ENCODE measurements at places on chromosomes 5 and 9.
A peak's percentile ranks its signal among the peaks of the same experiment; 100 is the strongest.

DNA sequence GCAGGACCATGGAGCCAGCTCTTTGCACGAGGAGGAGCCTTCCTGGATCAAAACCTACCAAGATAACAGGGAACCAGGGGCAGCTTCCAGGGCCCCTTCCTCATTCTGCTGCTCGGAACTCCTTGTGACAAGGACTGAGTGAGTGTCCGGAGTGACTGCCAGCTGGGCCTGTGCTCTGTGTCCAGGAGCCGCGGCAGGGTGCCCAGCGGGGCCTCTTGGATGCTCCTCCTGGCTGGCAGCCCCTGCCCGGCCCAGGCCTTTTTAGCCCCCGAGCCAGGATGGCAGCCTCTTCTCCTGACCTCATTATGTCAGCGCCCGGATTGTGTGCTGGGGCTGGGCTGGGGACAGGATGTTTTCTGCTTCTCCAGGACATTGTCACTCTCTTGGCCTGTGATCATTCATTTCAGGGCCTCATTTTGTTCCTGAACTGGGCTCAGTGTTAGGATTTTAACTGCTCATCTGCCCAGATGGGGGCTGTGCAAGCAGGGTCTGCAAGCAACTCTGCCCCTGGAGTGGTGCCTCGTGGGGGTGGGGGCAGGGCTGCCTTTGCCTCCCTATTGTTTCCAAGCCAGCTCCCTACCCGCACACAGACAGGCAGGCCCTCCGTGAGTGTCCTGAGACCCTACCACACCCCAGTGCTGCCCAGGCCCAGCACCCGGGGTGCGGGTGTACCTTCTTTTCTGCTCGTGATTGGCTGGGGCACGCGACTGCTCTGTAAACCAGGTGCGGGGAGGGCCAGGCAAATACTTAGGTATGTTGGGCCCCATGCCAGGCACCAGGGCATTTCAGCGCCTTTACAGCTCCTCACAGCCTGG lies 161.6 kb downstream of the COL23A1 start:
- H3K4me3 ChIP-seq = no peak overlapping the region
- no peaks in the 10 kb centered on the region for H3K4me1 ChIP-seq
- no peak for DNase-seq
- no peaks in the 10 kb centered on the region for H3K36me3 ChIP-seq

- H3K27ac ChIP-seq = no peak overlapping the region
- DNase-seq = no peak
- H3K4me1 ChIP-seq = no peaks in the 10 kb centered on the region
- H3K36me3 ChIP-seq = no peaks in the 10 kb centered on the region
Measured at GRCh38 chr5:158033724-158034123, 174.8 kb upstream of the CLINT1 start.

DNA sequence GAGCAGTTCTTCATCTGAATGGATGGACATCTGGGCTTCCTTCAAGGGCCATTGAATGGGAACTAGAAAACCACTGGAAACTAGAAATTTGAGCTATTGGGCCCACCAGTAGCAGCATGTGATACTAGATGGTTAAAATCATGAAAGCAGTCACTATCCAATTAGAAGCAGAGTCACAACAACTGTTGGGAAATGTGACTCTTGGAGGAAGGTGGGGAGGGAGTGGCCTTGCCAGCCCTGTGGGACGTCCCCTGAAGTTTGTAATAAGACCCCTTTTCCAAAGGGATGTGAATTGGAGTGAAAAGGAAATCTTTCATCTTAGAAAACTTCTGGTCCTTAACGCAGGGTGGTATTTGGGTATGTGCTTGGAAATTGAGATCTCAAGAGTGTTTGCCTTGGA lies 5.6 kb downstream of the RAB24 start:
- H3K27ac ChIP-seq = no peak overlapping the region
- H3K27me3 ChIP-seq = no peaks in the 10 kb centered on the region
- peaks cover 25% of the 10 kb centered on the region for H3K36me3 ChIP-seq
- DNase-seq = no peak

- no peak overlapping the region for H3K27ac ChIP-seq
- H3K4me1 ChIP-seq = no peaks in the 10 kb centered on the region
- H3K36me3 ChIP-seq = no peaks in the 10 kb centered on the region
- DNase-seq = no peak
- no peaks in the 10 kb centered on the region for H3K27me3 ChIP-seq
Measured at GRCh38 chr5:88761939-88762338, 121.0 kb downstream of the MEF2C start.

GRCh38 chr9:124795881-124796431 lies 19.0 kb downstream of the OLFML2A start:
- H3K4me1 ChIP-seq = peaks cover 5% of the 10 kb centered on the region
- H3K27me3 ChIP-seq = no peaks in the 10 kb centered on the region
- no peaks in the 10 kb centered on the region for H3K36me3 ChIP-seq
- H3K4me3 ChIP-seq = no peak overlapping the region
- no peak overlapping the region for H3K27ac ChIP-seq
- no peak for DNase-seq

DNA sequence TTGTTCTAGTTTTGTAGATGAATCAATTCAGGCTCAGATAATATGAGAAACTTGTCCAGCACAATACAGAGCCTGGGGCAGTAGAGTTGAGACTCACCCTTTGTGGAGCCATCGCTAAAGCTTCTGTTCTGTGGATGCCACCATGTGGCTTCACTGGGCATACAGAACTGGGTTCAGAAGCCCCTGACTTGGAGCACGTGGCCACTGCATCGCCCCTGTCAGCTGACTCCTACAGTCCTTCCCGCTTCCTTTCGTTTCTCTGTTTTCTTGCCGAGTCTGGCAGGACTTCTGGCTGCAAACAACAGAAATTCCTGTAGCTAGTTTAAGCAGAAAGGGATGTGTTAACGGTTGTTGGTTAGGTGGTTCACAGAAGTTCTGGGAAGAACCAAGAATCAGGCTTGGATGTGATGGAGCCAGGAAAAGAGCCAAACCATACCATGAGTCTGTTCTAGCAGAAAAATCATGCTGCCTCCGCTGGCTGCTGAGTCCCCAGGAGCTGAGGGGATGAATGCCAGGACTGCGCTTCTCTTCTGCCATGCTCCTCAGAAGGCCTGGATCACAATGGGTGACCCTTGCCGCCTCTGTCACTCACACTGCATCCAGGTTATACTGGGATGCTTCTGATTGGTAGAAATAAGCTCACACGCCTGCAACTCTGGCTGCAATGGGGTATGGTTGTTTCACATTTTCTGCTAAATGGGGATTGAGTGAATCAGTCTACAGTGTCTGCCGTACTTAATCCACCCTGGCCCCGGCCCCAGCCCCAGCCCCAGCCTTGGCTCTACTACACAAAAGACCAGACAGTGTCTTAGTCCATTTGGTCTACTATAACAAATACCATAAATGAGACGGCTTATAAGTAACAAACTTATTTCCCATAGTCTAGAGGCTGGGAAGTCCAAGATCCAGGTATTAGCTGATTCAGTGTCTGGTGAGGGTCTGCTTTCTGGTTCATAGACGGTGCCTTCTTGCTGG lies 262.5 kb downstream of the GOLPH3 start:
- H3K36me3 ChIP-seq = no peaks in the 10 kb centered on the region
- no peak overlapping the region for H3K4me3 ChIP-seq
- no peaks in the 10 kb centered on the region for H3K27me3 ChIP-seq
- DNase-seq = no peak

GRCh38 chr5:17021602-17021932 lies 85.5 kb upstream of the MYO10 start:
- peak overlapping the region; percentile 51 for H3K27ac ChIP-seq
- H3K4me1 ChIP-seq = peaks cover 12% of the 10 kb centered on the region
- no peak overlapping the region for H3K4me3 ChIP-seq
- no peaks in the 10 kb centered on the region for H3K36me3 ChIP-seq
- H3K27me3 ChIP-seq = no peaks in the 10 kb centered on the region
- no peak for DNase-seq

- H3K27me3 ChIP-seq = peaks cover 39% of the 10 kb centered on the region
- no peak for DNase-seq
- no peak overlapping the region for H3K27ac ChIP-seq
- H3K4me3 ChIP-seq = no peak overlapping the region
- no peaks in the 10 kb centered on the region for H3K4me1 ChIP-seq
- no peaks in the 10 kb centered on the region for H3K36me3 ChIP-seq
Measured at GRCh38 chr9:138033950-138034349, 156.4 kb downstream of the CACNA1B start.

- H3K27ac ChIP-seq = no peak overlapping the region
- peaks cover 10% of the 10 kb centered on the region for H3K4me1 ChIP-seq
- no peaks in the 10 kb centered on the region for H3K36me3 ChIP-seq
- no peak overlapping the region for H3K4me3 ChIP-seq
- no peaks in the 10 kb centered on the region for H3K27me3 ChIP-seq
- peak; percentile 41 for DNase-seq
Measured at GRCh38 chr5:92560698-92561401, 1020.2 kb downstream of the NR2F1-AS1 start.

DNA sequence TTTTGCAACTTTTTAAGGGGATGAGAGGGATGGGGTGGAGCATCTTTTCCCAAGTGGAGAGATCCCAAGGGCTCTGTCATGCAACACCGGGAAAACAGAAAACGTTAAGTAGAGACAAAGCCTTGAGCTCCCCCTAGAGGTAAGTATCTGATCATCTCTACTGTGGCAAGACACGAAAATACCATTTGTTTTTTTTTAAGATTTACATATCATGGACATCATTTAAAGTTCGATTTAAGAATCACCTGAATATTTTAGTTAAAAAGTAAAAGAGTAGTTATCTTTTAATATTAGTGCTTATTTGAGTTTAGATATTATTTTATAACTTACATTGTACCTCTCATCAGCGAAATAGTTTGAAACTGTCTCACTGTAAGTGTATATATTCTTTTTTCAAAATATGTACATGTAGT lies 200.4 kb downstream of the LRRC70 start:
- H3K36me3 ChIP-seq = no peaks in the 10 kb centered on the region
- H3K4me1 ChIP-seq = no peaks in the 10 kb centered on the region
- no peaks in the 10 kb centered on the region for H3K27me3 ChIP-seq
- no peak overlapping the region for H3K27ac ChIP-seq
- no peak overlapping the region for H3K4me3 ChIP-seq

GRCh38 chr5:92711956-92712355 lies 869.1 kb downstream of the NR2F1-AS1 start:
- H3K4me1 ChIP-seq = no peaks in the 10 kb centered on the region
- no peak overlapping the region for H3K27ac ChIP-seq
- H3K4me3 ChIP-seq = no peak overlapping the region
- no peaks in the 10 kb centered on the region for H3K36me3 ChIP-seq

DNA sequence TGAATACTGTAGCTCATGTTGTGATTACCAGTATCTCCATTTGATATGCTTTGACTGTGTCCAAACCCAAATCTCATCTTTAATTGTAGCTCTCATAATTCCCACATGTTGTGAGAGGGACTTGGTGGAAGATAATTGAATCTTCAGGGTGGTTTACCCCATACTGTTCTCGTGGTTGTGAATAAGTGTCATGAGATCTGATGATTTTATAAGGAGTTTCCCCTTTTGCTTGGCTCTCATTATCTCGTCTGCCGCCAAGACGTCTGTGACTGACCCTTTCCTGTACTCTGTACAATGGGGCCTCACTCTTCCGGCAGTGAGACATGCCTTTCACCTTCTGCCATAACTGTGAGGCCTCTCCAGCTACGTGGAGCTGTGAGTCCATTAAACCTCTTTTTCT lies 59.3 kb downstream of the TRIO start:
- peaks cover 41% of the 10 kb centered on the region for H3K4me1 ChIP-seq
- no peaks in the 10 kb centered on the region for H3K36me3 ChIP-seq
- no peak overlapping the region for H3K4me3 ChIP-seq

DNA sequence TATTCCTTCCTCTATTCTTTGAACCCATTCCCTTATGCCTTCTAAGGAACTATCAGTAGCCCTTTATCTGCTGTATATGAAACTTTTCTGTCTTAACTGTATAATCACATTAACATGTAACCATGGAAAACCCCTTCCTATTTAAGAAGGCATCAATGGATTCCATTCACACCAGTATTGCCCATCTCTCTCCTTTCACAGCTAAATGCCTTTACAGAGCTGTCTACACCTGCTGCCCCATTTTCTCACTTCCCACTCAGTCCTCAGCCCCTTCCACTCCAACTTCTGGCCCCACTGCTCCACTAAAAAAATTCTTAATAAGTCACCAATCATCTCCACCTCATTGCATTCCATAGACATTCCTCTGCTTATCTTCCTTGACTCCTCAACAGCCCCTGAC lies 50.8 kb downstream of the SEC61B start:
- no peak for DNase-seq
- H3K4me1 ChIP-seq = no peaks in the 10 kb centered on the region
- no peaks in the 10 kb centered on the region for H3K36me3 ChIP-seq

DNA sequence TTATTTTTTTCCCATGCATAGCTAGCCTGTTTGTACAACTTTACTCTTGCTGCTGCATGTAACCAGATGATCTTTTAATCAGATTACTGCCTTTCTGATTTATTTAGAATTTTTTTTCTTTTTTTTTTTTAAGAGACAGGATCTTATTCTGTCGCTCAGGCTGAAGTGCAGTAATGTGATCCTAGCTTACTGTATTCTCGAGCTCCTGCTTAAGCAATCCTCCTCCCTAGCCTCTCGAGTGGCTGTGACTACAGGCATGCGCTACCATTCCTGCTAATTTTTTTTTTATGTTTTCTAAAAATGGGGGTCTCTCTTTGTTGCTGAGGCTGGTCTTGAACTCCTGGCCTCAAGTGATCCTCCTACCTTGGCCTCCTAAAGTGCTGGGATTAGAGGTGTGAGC lies 9.6 kb downstream of the DCP2 start:
- DNase-seq = no peak
- no peaks in the 10 kb centered on the region for H3K27me3 ChIP-seq
- no peaks in the 10 kb centered on the region for H3K4me1 ChIP-seq
- peaks cover 9% of the 10 kb centered on the region for H3K36me3 ChIP-seq
- no peak overlapping the region for H3K27ac ChIP-seq
- H3K4me3 ChIP-seq = no peak overlapping the region

- DNase-seq = peak; percentile 17
- H3K4me3 ChIP-seq = no peak overlapping the region
- H3K27ac ChIP-seq = no peak overlapping the region
- no peaks in the 10 kb centered on the region for H3K36me3 ChIP-seq
Measured at GRCh38 chr5:66415208-66415607, 181.0 kb upstream of the MAST4 start.

- peaks cover 67% of the 10 kb centered on the region for H3K4me1 ChIP-seq
- no peak overlapping the region for H3K4me3 ChIP-seq
- H3K27ac ChIP-seq = no peak overlapping the region
- DNase-seq = no peak
- no peaks in the 10 kb centered on the region for H3K27me3 ChIP-seq
- peaks cover 18% of the 10 kb centered on the region for H3K36me3 ChIP-seq
Measured at GRCh38 chr9:87595610-87596009, 97.9 kb downstream of the DAPK1 start.
